Fibroblast of skin of back (primary cell): ENCODE measurements at places on chromosomes 12 and 14.
A peak's percentile ranks its signal among the peaks of the same experiment; 100 is the strongest.

GRCh38 chr12:806200-806791, 53.9 kb downstream of the WNK1 start:
- peak; percentile 23 for DNase-seq

DNA sequence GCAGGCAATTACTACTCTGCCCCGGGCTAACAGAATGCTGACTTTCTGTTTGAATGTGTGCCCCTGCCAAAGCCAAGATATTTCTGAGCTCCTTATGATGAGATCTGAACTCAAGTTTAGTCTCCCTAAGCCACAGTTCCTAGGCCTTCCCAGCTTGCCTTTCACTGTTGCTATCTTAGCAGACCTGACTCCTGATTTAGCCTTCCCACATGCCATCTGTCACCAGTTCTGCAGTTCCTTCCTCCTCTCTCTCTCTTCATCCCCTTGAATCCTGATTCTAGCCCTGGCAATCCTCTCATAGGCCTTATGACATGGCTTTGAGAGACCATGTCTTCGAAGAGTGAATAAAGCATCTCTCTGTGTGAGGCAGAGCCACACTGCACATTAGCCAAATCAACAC, 12.5 kb upstream of the SAMD4A start:
- DNase-seq = no peak

DNA sequence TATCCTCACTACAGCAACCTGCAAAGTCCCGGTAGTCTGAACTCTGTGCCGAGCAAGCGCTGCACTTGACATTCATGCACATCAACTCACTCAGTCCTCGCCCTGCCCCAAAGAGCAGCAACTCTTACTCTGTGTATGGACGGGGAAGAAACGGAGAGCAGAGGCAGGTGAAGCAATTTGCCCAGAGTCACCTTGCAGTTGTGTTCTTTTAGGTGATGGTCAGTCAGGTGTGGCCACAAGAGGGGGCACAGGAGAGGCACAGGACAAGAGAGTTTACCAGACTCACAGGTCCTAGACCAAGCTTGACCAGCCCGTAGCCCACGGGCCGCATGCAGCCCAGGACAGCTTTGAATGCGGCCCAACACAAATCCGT, 39.1 kb downstream of the TSPAN11 start:
- DNase-seq = no peak

- DNase-seq = no peak
These were observed 210.4 kb downstream of the EXOC5 start for GRCh38 chr14:57058319-57058718.

DNA sequence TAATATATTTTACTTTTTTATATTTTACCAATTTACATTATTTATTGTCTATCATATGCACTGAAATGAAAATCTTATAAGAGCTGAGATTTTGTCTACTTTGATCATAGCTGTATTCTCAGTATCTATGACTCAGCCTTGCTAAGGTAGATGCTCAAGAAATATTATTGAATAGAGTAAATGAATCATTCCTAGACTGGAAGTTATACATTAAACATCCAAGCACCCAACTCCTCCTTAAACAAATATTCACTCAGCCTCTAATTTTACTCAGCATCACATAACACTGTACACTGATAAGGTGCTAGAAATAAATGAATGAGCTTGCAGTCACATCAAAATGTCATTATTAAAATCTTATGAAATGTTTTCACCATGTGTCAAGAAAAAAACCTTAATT, 1424.9 kb downstream of the LRFN5 start:
- no peak for DNase-seq

GRCh38 chr12:124488520-124488919, 78.9 kb downstream of the NCOR2 start:
- no peak for DNase-seq

GRCh38 chr12:57840726-57841125, 5.8 kb downstream of the CTDSP2 start:
- no peak for DNase-seq
